ENCODE measurements at places on chromosomes 4 and X.

- H3K27ac ChIP-seq: peak overlapping the region; percentile 97
- H3K4me1 ChIP-seq: peaks cover 9% of the 10 kb centered on the region
- H3K4me3 ChIP-seq: peak overlapping the region; percentile 69
- DNase-seq: no peak
- H3K27me3 ChIP-seq: no peaks in the 10 kb centered on the region
- peaks cover 15% of the 10 kb centered on the region for H3K36me3 ChIP-seq
Observed at GRCh38 chr4:73259571-73260090, 1.0 kb upstream of the ANKRD17 start.

DNA sequence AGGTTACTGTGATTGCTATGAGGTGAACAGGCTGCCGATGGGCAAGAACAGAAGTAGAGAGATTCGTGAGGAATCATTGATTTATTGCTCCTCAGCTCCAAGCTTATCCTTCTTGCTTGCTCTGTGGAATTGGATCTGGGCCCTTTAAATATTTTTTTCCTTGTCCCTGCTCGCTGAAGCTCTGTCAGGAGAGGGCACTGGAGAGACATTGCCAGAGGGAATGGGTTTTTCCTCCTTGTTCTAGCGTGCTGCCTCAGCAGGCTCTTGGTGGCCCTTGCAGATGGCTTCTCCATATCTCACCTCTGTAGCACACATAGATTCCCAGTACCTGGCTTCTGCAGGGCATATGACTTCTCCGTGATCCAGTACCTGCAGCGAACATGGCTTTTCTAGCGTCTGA, 67.4 kb downstream of the CNGA2 start:
- H3K4me1 ChIP-seq: no peaks in the 10 kb centered on the region
- H3K27me3 ChIP-seq: no peaks in the 10 kb centered on the region
- no peak for DNase-seq
- H3K4me3 ChIP-seq: no peak overlapping the region

DNA sequence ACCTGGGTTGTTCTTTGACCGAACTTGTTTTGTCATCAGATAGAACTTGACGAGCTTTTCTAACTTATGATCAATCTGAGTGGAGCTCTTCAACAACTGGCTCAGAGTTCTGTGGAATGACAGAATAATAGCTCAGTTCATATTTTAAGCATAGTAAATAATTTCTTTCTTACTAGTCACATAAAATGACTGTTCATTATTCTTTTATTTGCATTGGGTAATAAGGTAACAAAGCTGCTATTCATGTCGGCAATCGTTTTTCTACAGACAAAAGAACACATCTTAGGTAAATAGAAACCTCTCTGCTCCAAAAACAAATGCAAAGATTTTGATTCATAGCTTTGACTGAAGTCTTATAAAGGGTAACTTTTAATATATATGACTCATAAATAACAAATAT, 57.3 kb upstream of the CXCL8 start:
- no peaks in the 10 kb centered on the region for H3K27me3 ChIP-seq
- H3K27ac ChIP-seq: no peak overlapping the region
- H3K36me3 ChIP-seq: no peaks in the 10 kb centered on the region
- DNase-seq: no peak
- no peak overlapping the region for H3K4me3 ChIP-seq
- H3K4me1 ChIP-seq: peaks cover 36% of the 10 kb centered on the region

- no peaks in the 10 kb centered on the region for H3K27me3 ChIP-seq
- no peaks in the 10 kb centered on the region for H3K36me3 ChIP-seq
- H3K4me1 ChIP-seq: no peaks in the 10 kb centered on the region
- no peak for DNase-seq
- no peak overlapping the region for H3K4me3 ChIP-seq
Observed at GRCh38 chr4:8699063-8699385, 106.5 kb downstream of the CPZ start.

- no peak overlapping the region for H3K27ac ChIP-seq
- H3K4me3 ChIP-seq: no peak overlapping the region
- DNase-seq: no peak
Observed at GRCh38 chr4:107592519-107592918, 127.5 kb downstream of the PAPSS1 start.

GRCh38 chrX:136920001-136920400, 39.5 kb upstream of the RBMX start:
- no peak overlapping the region for H3K4me3 ChIP-seq
- no peaks in the 10 kb centered on the region for H3K36me3 ChIP-seq
- H3K27ac ChIP-seq: no peak overlapping the region

DNA sequence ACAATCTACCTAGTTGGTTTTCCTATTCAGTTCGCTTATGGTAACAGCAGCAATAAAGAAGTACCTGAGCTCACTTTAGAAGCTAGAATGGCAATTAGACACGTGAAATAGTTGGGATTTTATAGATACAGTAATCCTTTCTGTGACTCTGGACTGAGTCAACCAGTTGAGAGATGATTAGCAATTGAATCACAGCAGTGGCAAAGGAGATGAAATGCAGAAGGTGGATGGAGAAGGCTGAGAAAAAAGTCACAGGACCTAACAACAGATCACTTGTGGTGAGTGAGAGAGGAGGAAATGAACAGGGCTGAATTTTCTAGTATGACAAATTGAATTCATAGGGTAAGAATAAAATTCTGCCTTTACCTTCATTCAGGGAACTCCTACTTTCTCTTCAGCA, 197.1 kb upstream of the MAGEB18 start:
- no peaks in the 10 kb centered on the region for H3K36me3 ChIP-seq
- H3K27ac ChIP-seq: no peak overlapping the region
- H3K27me3 ChIP-seq: no peaks in the 10 kb centered on the region
- no peaks in the 10 kb centered on the region for H3K4me1 ChIP-seq

- H3K27me3 ChIP-seq: no peaks in the 10 kb centered on the region
- no peak for DNase-seq
- no peaks in the 10 kb centered on the region for H3K36me3 ChIP-seq
- H3K27ac ChIP-seq: no peak overlapping the region
- H3K4me1 ChIP-seq: no peaks in the 10 kb centered on the region
- H3K4me3 ChIP-seq: no peak overlapping the region
Observed at GRCh38 chrX:77415161-77415560, 32.0 kb upstream of the FGF16 start.

GRCh38 chr4:163958751-163959150, 464.3 kb downstream of the TMA16 start:
- H3K36me3 ChIP-seq: no peaks in the 10 kb centered on the region
- no peaks in the 10 kb centered on the region for H3K4me1 ChIP-seq
- no peak overlapping the region for H3K27ac ChIP-seq
- DNase-seq: no peak
- H3K27me3 ChIP-seq: peaks cover 4% of the 10 kb centered on the region
